ENCODE measurements at places on chromosomes 7 and 10. TPM values are rescaled to one million over a fixed set of nuclear protein-coding genes. Genes with fewer than 3 reads are reported as not detected.

The TRPV6 gene
- not detected for total RNA-seq

DNA sequence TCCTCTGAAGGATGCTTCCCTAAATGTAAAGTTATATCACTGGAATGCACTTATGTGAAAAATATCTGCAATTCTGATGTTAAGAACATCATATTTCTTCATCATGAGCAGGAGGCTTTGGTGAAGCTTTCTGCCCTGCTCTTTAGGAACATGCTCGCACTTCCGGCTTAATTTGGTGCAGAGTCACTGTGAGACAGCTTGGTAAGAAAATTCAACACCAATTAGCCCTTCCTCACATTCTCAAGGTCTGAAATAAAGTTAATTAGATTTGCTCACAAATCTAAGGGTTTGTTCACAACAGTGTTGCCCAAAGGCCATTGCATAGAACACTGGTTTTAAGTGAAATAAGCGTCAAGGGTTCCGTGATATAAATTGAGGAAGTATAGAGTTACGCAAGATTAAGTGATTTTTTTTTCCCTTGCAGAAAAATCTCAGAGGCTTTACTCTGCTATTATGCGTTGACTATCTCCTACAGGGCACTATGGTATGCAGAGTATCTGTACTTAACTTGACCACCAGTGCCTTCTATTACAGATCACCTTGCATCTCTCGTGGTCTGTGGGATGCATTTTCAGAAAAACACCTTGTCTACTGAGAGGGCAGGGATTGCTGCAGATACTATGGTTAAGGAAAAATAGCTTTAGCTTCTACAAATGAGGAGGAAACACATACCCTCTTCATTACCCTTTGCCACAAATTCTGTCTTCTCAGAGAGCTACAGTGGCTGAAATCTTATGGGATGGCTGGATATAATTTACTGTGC is 953.9 kb downstream of the TYW1 start:
- no peak for ATAC-seq

- ATAC-seq, result no peak
Measured at GRCh38 chr7:92875719-92876118, 39.3 kb upstream of the CDK6 start.

The MSANTD7 gene
- 11.6 TPM for total RNA-seq

The POMZP3 gene
- total RNA-seq, result 8.6 TPM

DNA sequence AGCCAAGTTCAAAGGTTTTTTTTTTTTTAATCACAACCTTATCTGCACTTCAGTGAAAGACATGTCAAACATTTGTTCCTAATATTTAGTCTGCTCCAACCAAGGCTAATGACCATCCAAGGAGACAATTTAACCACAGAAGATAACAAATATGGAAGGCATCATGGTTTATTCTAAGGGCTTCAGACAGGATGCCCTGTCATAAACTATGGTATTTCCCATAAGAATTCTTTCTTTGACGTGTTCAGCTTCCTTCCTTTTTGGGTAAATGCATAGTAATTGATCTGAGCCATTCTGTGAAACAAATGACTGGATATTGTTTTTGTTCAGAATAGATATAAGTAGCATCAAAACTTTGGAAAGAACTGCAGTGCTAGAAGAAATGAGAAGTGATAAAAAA is 326.5 kb upstream of the AOAH start:
- no peak for ATAC-seq

- ATAC-seq, result no peak
Measured at GRCh38 chr10:121062115-121062514, 211.0 kb downstream of the WDR11 start.

The TAS2R3 gene
- not detected for total RNA-seq

The OR6B1 gene
- not detected for total RNA-seq

DNA sequence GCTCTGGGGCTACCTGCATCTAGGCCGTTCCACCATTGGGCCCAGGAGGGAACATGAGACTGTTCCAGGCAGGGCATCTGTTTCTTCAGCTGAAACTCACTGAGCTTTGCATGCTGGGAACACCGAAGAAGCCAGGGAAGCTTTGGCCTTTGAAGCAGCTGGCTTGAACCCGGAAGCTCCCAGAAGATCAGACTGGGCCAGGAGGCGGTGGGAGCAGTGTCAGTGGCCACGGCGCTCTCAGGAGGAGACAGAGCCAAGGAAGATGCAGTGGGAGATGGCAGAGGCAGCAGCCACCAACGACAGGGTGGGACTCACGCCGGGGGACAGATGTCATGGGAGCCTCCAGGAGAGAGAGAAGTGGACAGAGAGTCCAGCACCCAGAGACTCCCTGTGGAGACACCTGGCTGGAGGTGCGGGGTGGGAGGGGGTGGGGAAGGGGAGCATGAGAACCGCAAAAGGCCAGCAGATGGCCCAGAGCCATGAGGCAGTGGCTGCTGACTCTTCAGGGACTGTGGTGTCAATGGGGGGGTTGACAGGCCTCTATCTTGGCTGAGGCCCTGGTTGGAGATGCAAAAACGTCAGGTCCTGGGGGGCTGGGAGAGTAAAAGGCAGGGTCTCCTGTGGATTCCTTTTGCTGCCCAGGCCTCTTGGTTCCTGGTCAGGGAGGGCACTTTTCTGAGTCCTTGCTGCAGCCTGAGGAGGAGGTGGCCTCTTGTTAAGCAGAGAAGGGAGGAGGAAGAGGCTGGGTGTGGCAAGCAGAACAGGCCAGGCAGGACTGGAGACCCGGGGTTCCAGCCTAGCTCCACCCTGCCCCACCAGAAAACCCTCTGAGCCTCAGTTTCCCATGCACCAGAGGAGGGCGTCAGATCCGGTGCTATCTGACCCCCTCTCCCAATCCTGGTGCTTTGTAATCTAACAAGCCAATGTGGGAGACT is 6.3 kb upstream of the AQP1 start:
- ATAC-seq, result no peak

GRCh38 chr10:184911-185310 is 49.7 kb downstream of the ZMYND11 start:
- ATAC-seq, result no peak

The CPA1 gene
- not detected for total RNA-seq

GRCh38 chr7:142632271-142633134 is 116.8 kb upstream of the PRSS1 start:
- ATAC-seq, result peak; percentile 53

- no peak for ATAC-seq
Measured at GRCh38 chr10:1659221-1659791, 78.0 kb downstream of the ADARB2 start.

DNA sequence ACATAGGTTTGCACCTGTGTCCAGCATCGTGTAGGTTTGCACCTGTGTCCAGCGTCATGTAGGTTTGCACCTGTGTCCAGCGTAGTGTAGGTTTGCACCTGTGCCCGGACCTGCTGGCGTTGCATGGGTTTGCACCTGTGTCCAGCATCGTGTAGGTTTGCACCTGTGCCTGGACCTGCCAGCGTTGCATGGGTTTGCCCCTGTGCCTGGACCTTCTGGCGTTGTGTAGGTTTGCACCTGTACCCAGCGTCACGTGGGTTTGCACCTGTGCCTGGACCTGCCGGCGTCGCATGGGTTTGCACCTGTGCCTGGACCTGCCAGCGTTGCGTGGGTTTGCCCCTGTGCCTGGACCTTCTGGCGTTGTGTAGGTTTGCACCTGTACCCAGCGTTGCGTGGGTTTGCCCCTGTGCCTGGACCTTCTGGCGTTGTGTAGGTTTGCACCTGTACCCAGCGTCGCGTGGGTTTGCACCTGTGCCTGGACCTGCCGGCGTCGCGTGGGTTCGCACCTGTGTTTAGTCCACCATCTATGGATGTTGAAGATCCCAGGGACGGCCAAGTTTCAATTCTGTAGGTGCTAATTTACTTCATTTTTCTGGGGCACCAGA is 158.0 kb downstream of the WDR37 start:
- no peak for ATAC-seq

DNA sequence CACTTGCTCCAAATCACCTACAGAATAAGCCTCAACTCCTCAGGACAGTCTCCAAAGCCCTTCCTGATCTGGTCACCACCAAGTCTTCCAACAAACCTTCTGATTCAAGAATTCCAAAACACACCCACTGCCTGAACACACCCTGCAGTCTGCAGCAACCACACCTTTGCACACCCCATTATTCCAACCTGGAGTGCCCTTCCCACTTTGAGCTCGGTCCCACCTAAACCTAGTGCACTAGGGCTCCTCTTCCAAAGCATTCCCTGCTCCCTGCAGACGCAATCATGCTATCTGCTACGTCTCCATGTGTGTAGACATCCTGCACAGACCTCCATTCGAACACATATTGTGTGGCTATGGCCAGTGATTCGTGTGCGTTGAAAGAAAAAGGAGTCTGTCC is 289.3 kb downstream of the GRID1 start:
- no peak for ATAC-seq

The LRRC4 gene
- not detected for total RNA-seq

DNA sequence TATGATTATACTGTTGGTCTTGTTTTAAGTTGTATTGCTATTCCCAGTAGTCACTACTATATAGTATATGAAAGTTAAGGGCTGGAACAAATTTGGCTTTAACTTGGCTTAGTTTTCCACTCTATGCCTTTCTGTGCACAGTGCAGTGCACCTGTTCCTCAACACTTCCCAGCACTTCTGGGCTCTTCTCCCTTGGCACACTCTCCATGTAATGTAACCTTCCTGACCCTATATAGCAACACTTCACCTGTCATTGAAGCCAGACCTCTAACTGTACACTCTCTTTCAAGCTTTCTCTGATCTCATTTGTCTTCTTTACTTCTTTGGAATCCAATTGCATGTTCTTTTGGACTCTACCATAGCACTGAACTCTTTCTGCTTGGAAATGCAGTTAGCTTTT is 83.9 kb upstream of the SMIM30 start:
- no peak for ATAC-seq

DNA sequence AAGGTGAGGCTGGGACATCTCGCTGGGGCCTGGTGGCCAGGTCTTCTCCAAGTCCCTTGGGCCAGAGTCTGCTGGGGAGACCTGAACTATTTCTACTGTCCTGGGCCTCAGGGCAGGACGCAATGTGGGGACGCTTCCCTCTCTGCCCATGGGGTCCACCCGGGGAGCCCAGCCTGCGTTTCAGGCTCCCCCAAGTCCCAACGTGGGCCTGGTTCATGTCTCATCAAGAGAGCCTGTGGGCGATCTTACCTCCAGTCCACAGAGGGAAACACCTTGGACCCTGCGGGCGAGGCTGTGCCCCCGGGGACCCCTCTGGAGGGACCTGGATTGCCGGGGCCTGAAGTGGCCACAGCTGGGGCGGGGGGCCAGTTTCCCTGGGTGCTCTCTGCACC is 91.7 kb downstream of the DNAJB6 start:
- ATAC-seq, result no peak

GRCh38 chr7:137694405-137694804 is 152.4 kb downstream of the DGKI start:
- ATAC-seq, result no peak

DNA sequence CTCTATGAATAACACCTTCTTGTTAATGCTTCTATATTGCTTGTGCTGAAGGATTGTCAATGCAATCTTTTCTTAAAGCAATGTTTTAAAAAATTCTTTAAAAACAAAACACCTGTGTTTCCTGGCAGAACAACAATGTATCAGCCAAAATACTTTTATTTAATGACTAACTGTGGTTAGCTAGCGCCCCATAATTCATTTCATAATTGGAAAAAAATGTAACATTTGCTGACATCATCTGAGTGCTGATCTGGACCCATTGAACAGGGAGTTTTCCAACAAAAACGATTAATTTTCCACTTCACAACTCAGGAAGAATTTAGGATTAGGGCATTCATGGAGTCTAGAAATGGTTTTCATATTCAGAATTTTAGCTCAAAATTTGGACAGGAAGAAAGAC is 137.6 kb upstream of the CDK6 start:
- ATAC-seq, result no peak

- ATAC-seq, result no peak
Measured at GRCh38 chr10:5523796-5524574, 776 bp upstream of the CALML3 start.

GRCh38 chr10:51879238-51879637 is 179.8 kb upstream of the CSTF2T start:
- ATAC-seq, result peak; percentile 88

All from gastroesophageal sphincter (tissue), 4 donors.